ENCODE measurements at places on chromosomes 2 and 18.

DNA sequence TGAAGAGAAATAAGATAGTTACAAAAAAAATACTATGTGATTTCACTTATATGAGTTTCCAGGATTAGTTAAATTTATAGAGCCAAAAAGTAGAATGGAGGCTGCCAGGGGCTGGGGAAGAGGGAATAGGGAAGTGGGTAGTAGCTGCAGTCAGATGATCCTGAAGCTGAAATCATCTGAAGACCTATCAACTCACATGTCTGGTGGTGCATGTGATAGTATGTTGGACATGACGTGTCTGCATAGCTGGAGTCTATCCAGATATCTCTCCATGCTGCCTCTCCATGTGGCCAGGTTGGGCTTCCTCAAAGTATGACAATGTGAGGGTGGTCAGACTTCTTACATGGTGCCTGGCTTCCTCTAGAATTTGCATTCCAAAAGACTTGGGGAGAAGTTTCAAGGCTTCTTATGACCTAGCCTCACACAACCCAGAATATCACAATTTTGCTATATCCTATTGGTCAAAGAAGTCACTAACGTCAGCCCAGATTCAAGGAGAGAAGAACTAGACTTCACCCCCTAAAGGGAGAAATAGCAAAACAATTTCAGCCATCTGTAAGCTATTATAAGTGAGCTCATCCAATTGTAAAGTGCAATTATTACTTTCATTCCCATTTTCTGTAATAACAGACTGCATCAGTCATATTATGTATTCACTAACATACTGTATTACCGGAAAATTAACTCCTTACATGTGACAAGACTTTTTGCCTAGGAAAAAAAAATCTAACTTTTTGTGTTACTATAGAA is 14.0 kb upstream of the ZNF396 start:
- DNase-seq = no peak

GRCh38 chr2:180169474-180169873 is 162.4 kb upstream of the CWC22 start:
- DNase-seq = no peak

DNA sequence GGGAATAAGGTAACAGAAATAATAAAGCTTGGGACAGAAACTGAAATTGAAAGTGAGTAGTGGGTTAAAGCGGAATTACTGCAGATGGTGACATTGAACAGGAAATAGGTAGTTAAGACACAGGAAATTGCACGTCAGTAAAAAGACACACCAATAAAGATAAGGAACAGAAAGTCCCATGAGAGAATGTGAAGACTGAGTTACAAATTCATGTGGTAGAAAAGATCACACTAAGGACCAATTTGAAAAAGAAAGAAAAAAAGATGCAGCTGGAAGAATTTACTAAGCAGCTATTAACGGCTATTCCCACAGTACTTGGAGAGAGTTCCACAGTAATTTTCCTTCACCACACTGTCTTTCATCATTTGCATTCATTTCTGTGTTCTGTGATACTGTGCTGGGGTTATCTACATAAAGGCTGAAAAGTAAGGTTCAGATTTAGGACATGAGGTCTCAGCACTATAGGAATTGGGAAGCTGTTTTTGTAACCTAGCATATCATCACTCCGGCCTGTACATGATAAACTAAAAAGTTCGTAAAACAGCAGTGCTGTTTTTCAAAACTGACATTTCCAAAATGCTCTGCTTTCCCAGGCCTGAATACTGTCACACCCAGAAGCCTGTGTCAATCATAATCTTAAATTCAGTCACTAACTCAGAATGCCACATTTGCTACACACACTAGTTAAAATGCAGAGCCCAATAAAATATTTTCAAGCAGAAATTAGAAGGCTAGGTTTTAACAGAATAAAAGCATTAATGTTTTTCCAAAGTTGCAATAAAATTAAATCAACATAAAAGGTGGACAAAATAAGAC is 42.9 kb downstream of the SRBD1 start:
- no peak for DNase-seq

GRCh38 chr18:32674491-32674890 is 98.3 kb downstream of the KLHL14 start:
- DNase-seq = no peak

DNA sequence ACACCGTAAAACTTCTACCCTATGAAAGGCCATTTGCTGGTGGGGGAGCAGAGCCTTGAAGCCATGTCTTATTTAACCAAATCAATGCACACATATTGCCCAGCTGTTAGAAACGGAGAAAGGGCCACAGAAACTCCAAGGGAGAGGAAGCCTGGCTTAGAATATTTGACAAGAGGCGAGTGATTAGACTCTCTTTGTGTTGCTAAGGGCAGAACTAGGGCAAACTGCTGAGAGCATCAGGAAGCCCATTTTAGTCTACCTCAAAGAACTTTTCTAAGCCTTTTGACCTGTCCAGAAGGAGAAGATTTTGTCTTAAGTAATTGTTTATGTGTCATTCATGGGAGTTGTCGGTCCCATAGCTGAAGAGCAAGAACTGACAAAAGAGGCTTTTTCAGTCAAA is 54.4 kb upstream of the CELF4 start:
- DNase-seq = no peak

DNA sequence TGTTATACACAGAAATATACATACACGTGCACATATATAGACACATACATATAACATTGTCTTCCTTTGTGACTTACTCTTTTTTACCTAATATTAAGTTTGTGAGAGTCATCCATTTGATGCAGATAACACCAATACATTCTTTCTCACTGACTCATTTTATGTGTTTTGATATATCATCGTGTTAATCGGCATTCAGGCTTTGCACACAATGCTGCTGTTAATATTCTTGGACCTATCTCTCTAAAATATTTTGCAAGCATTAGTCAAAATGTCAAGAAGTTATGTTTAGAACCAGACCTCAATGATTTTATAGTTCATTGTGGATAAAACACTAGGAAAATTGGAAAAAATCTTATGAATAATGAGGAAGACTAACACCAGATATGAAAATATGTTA is 441.1 kb downstream of the LRATD1 start:
- no peak for DNase-seq

- DNase-seq = peak; percentile 17
These were observed at the start of gene XDH for GRCh38 chr2:31414601-31415241. Gene XDH (minus strand): TSS chr2:31414742. CDS start chr2:31414666, 76 bp downstream.

DNA sequence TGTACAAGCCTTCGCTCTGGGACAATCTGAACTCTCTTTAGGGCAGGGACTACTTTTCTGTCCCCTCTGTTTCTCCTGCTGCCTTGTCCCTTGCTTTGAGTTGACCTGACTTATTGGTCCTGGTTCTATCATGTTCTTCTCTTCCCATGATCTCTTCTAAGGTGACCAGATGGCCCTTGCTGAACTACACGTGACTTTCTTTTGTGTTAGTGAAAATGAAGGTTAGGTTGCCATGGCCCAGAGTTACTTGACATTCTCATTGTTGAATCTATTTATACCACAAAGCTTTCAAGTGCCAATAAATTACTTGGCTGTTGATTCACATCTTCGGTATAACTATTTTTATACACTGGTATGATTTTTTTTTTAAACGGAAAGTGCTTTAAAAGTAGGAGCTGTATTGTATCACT is 24.4 kb downstream of the MRPL33 start:
- DNase-seq = no peak

- DNase-seq = no peak
These were observed 485.2 kb downstream of the EIPR1 start for GRCh38 chr2:2892378-2892777.

- DNase-seq = no peak
These were observed 111.5 kb downstream of the MGAT5 start for GRCh38 chr2:134365356-134365755.

DNA sequence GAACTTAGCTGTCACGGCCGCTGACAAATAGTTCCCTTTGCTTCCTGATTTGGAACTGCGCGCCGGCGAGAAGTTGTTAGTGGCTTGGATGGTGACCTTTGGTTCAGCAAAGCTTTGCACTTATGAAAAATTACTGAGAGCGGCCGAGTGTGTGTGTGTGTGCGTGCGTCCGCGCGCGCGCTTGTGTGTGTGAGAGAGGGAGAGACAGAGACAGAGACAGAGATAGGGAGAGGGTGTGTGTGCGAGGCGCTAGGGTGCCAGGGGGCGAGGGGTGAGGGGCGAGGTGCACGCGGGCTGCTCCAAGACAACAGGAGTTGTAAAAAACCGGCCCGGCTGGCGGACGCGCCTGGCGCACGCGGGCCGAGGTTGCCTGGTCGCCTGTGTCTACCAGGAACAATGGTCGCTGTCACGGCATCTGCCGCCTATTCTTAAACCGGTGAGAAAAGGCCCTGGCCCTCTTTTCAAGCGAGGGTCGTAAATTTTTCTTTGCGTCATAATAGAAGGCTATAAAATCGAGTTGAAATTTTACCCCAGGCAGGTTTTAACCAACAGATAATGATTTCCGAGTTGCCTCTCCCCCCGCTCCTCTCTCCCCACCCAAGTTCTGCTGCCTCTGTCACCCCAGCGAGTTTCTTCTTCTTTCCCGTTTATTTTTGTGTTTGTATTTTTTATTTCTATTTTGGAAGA is 535 bp downstream of the HOXD3 start:
- DNase-seq = no peak

GRCh38 chr2:71882236-71882946 is 265.3 kb downstream of the CYP26B1 start:
- no peak for DNase-seq

DNA sequence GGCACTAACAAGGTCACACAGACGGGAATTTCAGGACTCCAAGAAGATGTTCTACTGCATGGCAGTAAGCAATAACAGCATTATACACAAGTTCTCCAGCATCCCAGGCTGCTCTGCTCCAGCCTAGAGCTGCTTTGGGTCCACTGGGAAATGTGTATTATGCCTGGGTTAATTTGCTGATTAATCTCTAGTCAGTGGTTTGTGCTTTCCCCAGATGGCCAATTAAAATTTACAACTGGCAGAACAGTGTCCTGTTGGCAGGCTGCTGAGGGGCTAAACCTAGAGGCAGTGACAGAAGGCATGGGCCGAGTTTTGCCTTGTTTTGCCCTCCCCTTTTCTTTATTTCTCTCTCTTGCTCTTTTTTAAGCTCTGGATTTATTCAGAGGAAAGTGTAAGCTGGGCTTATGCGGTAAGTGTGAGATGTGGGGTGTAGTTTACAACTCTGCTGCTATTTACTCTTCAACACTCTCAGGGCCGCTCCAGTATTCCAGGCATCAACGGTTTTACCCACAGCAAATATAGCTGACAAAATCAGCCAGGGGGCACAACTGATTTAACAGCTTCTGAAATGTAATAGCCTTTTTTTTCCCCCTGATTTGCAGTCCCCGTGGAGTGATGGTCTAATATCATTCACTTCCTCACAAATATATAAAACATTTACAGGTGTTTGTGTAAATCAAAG is 348.0 kb downstream of the GPD2 start:
- no peak for DNase-seq
